Glomerular endothelial cell (primary cell): ENCODE measurements at places on chromosomes 2 and 18. TPM values are rescaled to one million over a fixed set of nuclear protein-coding genes. Genes with fewer than 3 reads are reported as not detected.

- no peak for DNase-seq
These were observed 15.0 kb upstream of the POLI start for GRCh38 chr18:54254265-54254758.

DNA sequence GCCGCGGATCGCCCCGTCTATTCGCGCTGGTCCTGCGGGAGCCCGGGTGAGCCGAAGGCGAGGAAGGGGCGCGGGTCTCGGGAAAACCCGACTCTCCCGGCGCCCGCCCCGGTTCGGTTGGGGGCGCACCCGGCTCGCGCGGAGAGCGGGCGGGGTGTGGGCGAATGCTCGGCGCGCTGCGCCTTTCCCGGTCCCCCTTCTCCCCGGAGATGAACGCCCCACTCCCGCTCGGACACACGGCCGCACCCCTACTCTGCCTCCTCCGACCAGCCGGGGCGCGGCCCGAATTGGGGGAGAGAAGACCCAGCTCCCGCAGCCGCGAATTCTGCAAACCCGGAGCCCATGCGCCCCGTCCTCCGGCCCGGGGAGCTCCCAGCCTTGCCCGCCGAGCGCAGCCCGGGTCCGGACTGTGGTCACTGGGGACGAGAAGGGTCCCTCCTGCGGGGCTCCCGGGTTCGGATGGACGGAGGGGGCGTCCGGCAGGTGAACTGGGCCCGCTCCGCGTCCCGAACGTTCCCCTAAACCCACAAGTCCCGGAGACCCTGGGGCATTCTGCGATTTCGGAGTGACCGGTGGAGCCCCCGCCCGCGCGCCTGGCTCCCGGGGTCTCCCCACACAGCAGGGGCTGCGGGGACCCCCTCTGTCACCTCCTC lies 734 bp downstream of the KCNG2 start:
- DNase-seq: no peak

GRCh38 chr2:126784045-126784444 lies 114.6 kb upstream of the TEX51 start:
- no peak for DNase-seq

DNA sequence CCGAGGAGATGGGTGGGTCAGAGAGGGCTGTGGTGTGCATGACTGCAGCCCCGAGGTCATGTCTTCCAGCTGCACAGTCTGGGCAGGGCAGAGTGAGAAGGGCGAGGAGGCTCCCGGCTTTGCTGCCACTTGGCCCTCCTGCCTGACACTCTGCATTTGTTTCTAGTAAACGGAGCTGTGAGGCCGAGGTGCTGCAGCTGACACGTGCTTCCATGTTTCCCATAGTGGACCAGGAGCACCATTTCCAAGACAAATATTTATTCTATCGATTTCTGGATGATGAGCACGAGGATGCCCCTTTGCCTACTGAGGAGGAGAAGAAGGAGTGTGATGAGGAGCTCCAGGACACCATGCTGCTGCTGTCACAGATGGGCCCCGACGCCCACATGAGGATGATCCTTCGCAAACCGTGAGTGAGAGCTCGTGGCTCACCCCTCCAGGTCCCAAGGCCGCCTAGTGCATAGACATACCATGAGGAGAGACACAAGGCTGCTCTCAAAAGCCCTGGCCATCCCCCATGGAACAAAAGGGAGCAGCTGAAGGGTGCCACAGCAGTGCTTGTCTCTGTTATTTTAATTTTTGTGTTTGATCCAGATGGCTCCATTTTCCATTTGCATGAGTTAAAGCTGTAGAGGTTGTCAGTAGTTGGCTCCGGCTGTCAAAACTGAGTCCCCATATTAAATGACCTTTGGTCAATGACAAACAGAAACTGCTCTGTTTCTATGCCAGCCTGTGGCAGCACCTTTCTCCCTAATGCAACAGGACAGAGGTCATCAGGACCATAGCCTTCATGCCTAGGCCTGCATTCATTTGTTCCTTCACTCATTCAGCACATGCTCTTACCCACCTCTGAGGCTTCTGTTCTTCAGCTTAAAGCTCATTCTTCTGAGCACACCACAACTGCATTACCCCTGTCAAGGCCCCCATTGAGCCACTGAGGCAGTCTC lies 108.3 kb upstream of the MAP3K20 start:
- no peak for DNase-seq

DNA sequence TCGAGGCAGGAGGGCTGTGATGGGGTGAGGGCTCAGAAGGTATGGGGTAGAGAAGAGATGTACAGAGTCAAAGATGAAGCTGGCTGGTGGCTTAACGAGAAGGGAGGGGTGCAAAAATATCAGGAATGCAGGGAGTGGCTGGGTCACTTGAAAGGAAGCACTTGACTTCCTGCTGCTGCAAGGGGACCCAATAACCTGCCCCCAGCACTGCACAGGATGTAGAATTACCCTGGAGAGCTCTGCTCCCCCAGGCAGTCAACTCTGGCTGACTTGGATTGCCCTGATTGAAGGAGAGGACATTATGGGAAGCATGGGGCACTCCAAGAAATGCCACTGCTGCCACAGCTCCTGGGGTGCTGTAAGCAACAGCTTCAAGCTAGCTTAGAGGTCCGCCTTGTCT lies 41.8 kb downstream of the CFAP221 start:
- no peak for DNase-seq

DNA sequence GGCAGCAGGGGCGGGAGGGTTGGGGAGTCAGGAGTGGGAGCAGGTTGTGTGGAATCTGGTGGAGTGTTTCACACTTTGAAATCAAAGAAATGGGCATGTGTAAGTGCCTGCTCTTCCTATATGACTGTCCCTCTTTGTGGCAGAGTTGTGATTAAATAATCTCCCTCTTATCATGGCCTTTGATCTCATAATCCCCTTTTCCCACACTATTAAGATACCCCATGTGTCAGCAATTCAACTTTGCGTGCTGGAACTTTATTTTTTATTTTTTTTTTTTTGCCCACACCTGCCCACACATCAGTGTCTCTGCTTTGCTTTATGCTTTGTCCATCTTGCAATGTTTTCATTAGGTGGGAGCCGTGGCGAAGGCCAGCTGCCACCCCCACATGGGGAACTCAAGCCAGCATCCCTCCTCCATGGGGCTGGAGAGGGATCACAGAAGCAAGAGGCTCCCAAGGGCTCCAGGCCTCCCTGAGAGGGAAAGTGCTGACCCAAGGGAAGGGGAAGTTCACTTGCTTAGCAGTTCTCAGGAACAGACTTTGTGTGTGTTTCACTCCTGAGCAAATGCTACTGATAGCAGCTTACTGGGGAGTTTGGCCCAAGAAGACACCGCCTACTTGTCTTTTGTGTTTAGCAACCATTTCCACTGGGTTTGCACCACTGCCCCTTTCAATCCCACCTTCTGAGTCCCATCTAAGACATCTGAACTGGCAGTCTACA lies 243.4 kb downstream of the BCL11A start:
- DNase-seq: no peak

GRCh38 chr2:226655871-226656270 lies 143.7 kb downstream of the IRS1 start:
- DNase-seq: no peak

DNA sequence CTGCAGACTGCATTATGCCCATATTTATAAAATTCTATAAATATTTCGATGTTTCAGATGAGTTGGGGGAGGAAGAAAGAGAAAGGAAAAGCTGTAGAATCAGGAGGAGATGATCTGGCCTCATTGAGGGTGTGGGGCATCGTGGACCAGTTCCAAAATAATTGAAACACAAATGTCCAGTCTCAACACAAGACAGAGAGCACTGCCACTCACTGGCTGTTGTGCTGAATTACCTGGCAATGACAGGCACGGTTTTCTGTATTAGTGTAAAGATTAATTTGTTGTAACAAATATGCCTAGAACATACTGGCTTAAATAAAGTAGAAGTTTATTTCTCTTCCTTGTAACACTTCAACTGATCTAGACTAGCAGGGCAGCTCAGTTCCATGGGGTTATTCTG lies 24.1 kb downstream of the POLE4 start:
- DNase-seq: no peak

DNA sequence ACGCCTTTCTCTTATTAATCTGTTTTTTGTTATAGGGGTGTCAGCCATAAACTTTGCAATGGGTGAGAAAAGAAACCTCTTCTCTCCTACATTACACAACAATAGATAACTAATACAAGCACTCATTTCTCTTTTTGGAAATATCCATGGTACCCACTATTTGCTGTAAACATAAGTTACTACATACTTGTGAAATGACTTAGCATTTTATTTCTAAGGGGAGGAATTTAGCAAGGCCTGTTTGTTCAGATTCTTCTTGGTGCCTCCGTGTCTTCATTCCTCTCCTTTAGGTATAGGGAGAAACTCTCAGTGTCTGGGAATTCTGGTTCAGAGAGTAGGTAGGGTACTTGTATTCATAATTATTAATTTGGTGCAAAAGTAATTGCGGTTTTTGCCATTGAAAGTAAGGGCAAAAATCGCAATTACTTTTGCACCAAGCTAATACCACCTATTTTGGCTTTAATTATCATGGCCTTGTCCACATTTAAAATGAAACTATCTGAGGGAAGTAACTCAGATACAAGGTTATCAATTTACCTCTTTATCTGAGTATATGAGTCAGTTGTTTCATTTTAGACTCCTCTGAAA lies 134.8 kb downstream of the MREG start:
- no peak for DNase-seq

The ACSL3 gene
- total RNA-seq: 86.4 and 94.0 TPM in 2 replicates

The ITPRID2 gene
- total RNA-seq: 122 and 149 TPM in 2 replicates

The ABCB11 gene
- total RNA-seq: 0.18 TPM in 1 of 2 replicates, not detected in the other

The LYPD6 gene
- 1.1 and 1.5 TPM in 2 replicates for total RNA-seq
